ENCODE measurements at places on chromosomes 1 and 21.

DNA sequence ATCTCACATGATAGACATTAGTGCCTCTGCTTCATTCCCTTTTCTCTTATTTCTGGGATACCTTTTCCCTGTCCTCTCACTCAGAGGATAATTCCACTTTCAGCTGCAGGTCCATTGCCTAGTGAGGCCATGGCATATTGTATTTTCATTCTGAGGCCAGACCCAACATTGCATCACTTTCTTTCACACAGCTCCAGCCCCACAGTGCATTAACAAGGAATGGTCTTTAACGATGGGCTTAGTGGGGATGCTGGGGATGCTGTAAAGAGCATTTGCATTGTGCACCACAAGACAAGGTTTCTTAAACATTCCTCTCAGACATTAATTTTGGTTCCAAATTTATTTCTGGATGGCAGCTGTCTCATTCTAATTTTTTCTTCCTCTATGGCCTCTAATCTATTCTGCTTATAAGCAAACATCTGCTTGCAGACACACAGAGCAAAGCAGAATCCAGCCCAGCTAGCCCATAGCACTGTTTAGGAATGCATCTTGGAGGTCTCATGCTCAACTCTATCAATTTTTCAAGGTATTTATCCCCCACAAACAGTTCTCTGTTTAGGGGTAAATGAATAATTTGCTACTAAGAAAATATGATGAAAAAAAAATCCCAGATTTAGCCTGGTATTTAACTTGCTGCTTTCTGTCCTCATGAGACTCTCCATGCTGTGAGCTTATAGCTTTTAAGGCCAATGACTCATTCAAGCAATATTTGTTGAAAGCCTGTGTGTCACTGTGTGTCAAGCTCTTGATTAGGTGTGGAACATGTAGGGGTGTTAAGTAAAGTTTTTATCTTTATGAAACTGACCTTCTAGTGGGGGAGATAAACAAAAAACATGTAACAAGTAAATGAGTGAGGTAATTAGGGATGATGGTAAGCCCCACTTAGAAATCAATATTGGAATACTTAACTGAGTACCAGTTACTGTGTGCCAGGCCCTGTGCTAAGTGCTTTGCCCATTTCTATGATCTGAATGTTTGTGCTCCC lies 44.5 kb upstream of the CCDC190 start:
- no peak for DNase-seq

- no peak for DNase-seq
These were observed 22.1 kb downstream of the BCAS2 start for GRCh38 chr1:114559356-114559755.

GRCh38 chr1:243513726-243514491 lies 258.1 kb downstream of the SDCCAG8 start:
- no peak for DNase-seq

- DNase-seq: no peak
These were observed 785.1 kb upstream of the ADGRL4 start for GRCh38 chr1:79791488-79792218.

DNA sequence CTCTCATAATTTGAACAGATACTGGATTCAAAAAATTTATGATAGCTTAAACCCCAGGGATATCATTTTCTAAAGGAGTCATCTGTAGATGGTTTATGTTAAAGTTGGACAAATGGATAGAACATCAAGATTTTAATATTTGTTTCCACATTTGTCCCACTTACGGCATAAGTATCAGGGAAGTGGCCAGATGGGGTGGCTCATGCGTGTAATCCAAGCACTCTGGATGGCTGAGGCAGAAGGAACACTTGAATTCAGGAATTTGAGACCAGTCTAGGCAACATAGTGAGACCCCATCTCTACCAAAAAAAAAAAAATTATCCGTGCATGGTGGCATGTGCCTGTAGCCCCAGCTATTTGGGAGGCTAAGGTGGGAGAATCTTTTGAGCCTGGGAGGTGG lies 229.1 kb downstream of the GPR52 start:
- no peak for DNase-seq

GRCh38 chr1:46822248-46822826 lies 23.5 kb downstream of the CYP4B1 start:
- DNase-seq: no peak

GRCh38 chr21:39353295-39353694 lies 4.4 kb upstream of the HMGN1 start:
- no peak for DNase-seq

DNA sequence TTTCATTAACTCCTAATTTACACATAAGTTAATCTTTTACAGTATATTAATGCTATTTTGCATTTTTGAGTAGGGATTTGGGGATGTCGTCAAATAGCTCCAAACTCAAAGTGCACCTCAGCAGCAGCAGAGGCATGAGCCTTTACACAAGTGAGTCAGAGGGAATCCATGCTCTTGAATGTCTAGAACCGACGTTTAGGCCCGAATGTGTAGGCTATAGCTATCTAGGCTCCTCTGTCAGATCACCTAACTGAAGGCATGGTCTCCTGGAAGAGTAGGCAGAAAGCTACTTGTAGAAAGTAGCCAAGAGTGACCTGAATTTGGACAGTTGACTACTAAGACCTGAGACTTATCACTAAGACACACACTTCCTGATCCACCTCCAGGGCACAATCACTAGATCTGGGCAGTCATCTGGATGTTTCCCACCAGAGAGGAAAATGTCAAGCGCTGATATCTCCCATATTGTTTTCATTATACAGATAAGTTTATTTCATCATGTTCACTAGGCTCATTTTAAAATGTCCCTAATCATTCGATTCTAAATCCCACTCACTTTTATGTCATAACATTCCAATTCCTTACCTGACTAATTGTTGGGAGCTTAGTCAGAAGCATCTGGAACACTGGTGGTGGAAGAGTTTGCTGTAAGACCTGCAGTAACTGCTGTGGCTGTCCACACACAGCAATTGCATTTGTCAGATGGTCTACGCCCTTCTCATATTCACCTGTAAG lies 15.3 kb downstream of the TOMM20 start:
- no peak for DNase-seq

GRCh38 chr1:210001751-210002150 lies 63.7 kb downstream of the SYT14 start:
- no peak for DNase-seq

GRCh38 chr1:248906753-248907661 lies 972 bp downstream of the PGBD2 start:
- DNase-seq: no peak

GRCh38 chr1:95984798-95985374 lies 736.7 kb upstream of the PTBP2 start:
- no peak for DNase-seq

GRCh38 chr21:14479241-14479786 lies 66.8 kb downstream of the SAMSN1 start:
- DNase-seq: no peak

- DNase-seq: peak; percentile 65
These were observed at the start of the genes LEPR and LEPROT for GRCh38 chr1:65420590-65421350. Gene LEPR (plus strand): TSS chr1:65420668. CDS start chr1:65565566, 144,898 bp downstream. Gene LEPROT (plus strand): TSS chr1:65420668. CDS start chr1:65420725, 57 bp downstream.

DNA sequence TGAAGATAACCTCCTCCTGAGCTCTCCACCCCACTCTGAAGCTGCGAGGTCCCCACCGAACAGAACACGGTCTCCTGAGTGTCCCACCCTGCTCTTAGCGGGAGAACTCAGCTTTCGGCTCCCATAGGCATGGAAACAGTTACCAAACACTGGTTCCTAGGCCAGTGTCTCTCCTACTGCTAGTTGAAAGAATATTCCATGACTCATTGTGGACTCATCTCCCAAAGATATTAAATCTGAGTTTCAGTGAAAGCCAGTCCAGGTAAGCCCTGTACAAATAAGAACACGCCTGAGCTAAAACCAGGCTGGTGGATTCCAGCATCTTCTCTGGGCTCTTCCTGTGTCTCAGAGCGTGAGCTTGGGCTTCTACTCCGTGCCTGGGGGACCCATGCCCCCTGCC lies 107.5 kb upstream of the CLDN14 start:
- no peak for DNase-seq
